C1 segment of cervical spinal cord (tissue), 14 donors: ENCODE measurements at places on chromosomes 6 and 20.

DNA sequence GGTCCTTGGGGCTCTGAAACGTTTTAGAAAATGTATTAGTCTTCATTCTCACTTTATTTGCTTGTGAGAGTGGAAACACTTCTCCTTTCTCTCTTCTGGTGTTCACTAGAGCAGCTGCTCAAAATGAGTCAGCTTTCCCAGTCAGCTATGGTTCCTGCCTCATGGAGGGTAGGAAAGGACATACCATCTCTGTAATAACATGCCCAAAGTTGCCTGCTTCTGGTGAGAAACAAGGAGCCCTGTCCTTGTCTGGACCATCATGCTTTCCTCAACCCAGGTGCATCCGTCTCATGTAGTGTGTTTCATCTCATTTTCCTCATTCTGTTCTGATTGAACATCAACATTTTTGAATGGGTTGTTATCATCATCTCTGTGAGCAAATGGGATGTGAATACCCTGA lies 17.1 kb upstream of the TINAG start:
- DNase-seq: no peak

- DNase-seq: no peak
Measured at GRCh38 chr20:16352751-16353416, 220.4 kb downstream of the KIF16B start.

DNA sequence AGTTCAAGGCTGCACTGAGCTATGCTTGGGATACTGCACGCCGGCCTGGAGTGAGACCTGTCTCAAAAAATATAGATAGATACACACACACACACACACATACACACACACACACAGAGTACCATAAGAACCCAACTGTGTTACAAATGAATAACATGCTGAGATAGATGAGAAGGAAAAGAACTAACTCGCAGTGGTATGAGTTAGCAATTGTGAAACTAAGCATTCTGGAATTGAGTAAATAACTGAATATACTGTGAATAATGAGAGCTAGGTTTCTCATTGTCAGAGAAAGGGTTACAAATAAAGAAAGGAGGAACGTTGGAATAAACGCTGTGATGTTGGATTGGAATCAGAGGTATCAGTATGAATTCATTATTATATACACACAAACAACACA lies 14.6 kb upstream of the FAXC start:
- no peak for DNase-seq

DNA sequence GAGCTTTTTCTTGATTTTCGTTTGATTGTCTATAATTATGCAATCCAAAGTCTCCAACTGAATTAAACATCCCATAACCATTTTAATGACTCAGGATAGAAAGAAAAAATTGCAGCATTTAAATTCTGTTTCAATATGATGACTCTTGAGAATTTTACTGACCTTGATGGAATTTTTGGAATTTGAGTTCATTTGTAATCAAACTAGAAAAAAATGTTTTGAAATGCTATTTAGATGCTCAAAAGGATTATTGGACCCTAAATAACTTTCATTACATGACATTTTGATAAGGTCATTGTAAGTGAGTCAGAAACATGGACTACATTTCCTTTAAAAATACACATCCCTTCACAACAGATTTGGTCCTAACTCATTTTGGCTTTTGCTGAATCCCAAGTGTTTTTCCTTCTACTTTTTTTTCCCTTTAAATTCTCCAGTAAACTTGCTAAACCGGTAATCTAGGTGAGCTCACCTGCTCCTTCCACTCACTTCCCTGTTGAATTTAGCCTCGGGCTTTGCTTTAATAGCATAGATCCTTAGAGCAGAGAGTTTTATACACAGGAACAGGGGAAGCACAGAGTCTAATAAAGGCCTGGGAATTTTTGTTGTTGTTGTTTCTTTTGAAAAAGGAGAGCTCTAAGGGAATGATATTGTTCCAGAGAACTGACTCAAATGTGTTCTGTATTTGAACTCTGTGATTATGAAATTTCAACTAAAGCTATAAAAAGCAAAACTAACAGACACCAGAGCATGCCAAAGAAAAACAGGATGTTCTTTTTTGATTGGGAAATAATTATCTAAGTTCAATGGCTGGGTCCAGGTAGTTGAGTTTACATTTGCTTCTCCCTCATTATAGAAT lies 1088.2 kb upstream of the CITED2 start:
- DNase-seq: no peak

DNA sequence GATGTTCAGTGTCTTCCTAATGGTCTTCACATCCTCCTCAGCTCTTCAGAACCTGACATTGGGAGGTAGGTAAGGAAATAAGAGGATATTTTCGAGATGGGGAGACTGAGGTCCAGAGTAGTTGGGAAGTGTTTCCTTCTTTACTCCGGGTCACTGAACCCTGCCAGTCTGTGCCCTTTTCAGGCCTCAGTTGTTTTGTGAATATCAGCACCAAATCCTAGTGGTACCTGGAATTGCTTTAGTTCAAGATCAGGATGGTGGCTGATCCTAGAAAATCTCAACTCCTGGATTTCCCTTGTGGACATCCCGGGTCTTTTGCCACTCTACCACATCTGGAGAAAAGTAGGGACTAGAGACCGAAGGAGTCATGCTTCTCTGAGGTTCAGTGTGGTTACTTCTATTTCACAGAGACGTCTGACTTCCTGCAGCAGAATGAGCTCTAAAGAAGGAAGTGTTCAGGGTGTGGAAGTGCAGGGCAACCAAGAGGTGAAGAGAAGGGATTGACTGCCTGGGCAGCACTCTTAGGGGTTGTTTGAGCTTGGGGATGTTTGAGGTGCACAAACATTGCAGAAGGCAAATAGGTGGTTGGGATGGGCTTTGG lies 995 bp downstream of the STK4 start:
- DNase-seq: no peak
